ENCODE measurements at places on chromosomes 12 and 14.

DNA sequence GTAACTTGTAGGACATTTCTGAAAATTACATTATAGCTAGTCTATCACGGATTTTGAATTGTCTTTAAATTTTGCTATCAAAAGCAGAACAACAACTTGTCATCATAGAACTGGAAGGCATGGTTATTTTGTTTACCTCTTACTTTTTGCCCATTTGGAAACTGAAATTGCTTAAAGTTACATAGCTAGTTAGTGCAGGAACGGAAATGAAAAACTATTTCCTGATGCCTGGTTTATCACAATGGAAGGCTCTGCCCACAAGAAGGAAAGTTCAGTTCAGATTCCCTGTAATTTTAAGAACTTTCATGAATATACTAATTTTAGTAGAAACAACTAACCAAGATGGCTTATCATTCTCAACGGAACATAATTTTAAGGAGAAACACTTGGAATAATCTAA, 427.7 kb downstream of the RAD51B start:
- DNase-seq, result no peak

DNA sequence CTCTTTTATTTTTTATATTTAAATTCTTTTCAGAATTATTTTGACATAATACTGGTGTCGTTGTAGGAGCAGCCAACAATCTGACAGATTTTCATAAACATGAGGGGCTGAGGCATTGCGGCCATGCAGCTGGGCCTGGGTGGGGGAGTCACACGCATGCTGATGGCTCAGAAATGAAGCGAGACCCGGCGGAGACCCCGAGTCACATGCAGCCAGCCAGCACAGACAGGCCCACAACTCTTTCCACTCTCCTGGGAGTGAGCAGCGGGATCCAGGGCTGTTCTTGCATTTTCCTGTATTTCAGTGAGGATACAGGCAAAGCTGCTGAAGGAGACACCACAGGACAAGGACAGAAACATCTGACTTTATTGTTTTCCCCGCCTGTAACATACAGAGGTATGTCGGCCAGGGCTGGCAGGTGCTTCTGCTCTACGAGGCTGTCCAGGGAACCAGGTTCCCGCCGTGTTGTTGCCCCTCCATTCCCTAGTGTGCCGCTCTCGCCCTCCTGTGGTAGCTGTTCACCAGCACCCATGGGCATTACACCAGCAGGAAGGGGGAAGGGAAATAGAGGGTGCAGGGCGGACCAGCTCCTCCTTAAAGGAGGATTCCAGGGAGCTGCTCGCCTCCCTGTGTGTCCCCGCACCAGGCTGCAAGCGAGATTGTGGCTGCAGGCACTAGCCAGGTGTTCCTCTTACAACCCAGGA, 30.5 kb downstream of the FZD10 start:
- DNase-seq, result no peak

GRCh38 chr12:28294300-28294699, 104.0 kb downstream of the CCDC91 start:
- no peak for DNase-seq

GRCh38 chr12:116556964-116557698, 2.0 kb upstream of the MAP1LC3B2 start:
- no peak for DNase-seq

DNA sequence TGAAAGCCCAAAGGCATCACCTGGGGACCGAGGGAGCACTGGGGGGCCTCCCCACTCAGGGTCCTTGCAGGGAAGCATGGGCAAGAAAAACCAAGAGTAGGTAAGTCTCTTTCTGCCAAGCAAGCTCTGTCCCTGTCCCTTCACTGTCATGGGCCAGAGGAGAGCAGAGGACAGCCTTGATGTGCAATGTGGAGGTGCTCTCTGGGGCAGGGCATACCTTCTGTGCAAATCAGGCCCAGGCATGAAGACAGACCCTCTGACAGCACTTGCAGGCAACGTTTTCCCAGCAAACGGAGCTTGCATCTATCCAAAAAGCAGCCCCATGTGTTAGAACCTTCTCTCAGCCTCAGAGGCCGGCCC, 192.5 kb upstream of the PWP1 start:
- DNase-seq, result no peak

GRCh38 chr12:34392741-34393085, 370.4 kb downstream of the ALG10 start:
- DNase-seq, result no peak

- DNase-seq, result no peak
Measured at GRCh38 chr14:65042731-65043372, 56.2 kb downstream of the FNTB start.

GRCh38 chr12:84727961-84728360, 184.6 kb downstream of the SLC6A15 start:
- no peak for DNase-seq
